ENCODE measurements at places on chromosomes 5 and 9.

DNA sequence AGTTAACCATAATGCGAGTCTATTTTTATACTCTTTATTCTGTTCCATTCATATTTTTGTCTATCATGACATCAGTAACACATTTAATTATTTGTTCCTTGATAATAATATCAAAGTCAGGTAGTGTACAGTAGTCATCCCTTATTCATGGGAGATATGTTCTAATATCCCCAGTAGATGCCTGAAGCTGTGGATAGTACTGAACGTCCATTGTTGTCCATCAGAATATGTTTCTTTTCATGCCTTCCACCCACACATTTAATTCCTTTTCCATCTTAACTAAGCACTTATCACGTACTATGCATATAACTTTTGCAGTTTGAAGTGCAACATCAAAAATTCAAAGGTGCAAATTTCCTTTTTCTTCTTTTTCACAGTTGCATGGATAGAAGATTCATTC is 53.6 kb downstream of the FER start:
- DNase-seq = no peak

- DNase-seq = no peak
Observed at GRCh38 chr9:108386032-108386431, 469.8 kb downstream of the ACTL7B start.

- DNase-seq = no peak
Observed at GRCh38 chr9:133403766-133404453, 13.9 kb downstream of the REXO4 start.

- DNase-seq = no peak
Observed at GRCh38 chr9:110029429-110029955, 178.5 kb downstream of the C9orf152 start.

GRCh38 chr5:175753536-175754402 is 95.9 kb downstream of the HRH2 start:
- DNase-seq = no peak

DNA sequence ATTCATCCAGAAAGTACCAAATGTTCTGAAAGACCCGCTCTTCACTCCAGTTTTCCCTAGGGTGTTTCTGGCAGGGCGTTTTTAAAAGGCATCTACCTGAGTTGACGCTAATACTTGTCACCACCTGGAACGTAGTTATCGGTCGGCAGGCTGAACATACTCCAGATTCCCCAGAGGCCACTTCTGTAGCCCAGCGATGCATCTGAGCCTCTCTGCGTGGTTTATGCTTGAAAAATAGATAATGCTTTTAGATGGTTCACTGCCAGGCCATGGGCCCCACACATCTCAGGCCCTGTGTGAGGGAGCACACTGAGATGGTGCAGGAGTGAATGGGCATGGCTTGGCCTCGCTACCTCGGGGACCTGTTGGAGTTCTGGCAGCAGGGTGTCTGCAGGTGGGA is 33.0 kb upstream of the NCS1 start:
- DNase-seq = no peak

GRCh38 chr9:126108240-126108639 is 218.4 kb upstream of the MVB12B start:
- DNase-seq = no peak

DNA sequence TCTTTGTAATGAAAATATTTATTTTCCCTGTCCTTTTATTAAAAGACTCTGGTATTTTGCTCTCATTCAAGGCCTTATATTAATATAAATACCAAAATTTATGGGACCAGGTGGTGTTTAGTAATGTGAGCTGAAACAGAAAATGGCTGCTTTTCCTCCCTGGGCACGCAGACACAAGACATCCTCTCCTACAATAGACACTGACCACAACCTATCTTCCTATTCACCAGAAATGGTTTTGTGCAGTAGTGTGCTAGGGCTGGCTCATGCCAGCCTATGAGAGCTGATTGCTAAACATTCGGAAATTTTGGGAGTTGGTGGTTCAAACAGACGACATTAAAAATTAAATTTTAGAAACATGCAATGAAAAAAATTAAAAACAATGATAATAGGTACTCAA is 338.2 kb downstream of the BNC2 start:
- no peak for DNase-seq

GRCh38 chr9:121925935-121926334 is 167.2 kb downstream of the TTLL11 start:
- DNase-seq = no peak

GRCh38 chr9:6428940-6429889 is 16.2 kb downstream of the UHRF2 start:
- DNase-seq = no peak

DNA sequence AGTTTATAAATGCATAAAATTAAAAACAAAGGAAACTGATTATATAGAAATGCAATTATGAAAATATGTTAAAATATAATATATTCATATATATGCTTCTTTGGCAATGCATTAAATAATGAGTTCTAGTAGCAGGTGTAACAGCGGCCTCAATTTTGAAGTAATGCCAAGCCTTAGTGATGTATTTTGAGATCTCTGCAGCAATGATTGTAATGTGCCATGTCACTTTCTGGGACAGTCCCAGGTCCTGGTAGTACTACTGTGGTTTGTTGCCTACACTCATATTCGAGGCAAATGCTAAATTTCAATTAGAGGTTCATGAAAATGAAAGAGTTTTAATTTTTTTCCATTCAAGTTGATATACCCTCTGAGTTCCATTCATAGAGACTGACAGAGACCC is 75.8 kb upstream of the ORM1 start:
- no peak for DNase-seq

DNA sequence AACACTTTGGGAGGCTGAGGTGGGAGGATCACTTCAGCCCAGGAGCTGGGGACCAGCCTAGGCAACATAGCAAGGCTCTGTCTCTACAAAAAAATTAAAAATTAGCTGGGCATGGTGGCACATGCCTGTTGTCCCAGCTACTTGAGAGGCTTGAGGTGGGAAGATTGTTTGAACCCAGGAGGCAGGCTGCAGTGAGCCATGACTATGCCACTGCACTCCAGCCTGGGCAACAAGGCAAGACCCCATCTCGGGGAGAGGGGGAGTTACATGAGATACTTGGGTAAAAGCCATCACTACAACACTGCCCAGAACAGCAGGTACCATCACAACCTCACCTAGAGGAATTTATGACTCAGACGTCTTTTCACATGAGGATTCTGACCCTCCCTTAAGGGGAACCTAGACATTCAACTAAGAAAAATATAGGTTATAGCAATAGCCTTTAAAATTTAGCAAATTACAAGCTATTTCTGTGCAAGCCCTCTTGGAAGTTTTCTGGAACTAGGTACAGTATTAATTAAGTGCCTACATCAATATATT is 143.5 kb downstream of the NFIB start:
- DNase-seq = no peak

- no peak for DNase-seq
Observed at GRCh38 chr5:6487081-6487480, 38.4 kb downstream of the UBE2QL1 start.

DNA sequence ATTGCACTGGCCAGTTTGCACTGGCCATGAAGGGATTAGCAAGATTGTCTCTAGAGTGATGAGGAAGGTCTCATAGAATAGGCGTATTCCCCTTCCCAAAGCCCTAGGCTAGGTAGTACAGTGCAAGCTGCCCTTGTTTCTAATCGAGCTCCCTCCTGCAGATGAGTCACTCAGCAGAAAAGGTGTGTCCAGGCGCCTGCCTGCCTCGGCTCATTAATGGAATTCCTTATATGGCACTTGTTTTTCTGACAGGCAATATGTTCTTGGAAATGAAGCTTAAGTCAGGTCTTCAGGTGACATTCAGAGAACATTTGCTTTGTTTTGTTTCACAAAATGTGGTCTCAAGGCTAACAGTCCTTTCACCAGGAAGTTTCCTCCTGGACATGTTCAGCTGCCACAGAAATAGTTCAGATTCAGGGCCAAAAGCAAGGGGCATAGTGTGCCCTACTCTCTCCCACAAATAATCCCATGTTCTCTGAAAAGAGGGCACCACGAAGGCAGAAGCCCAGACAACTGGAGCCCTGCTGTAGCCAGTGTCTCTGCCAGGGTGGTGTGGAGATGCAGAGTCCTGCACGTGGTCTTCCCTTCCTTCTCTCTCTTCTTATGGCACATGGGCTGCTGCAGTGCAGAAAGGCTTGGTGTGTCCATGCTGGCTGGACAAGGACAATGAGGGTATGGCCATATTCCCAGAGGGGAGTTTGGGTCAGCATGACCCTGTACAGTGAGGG is 281.1 kb upstream of the MAP3K1 start:
- no peak for DNase-seq

DNA sequence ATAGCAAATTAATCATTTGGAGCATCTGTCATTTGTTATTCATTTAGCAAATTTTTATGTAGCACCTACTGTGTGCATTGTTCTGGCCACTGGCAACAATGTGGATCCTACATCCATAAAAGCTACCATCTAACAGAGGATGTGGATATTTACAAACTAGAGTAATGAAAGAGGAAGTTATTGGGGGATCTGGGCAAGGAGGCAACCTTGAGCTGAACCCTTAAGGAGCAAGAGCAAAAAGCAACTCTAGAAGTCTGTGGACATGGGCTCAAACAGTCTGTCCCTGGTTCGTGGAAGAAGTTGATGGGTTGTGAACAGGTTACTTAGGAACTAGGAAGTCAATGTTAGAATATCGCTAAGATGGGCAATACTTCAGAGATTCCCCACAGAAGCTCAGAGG is 259.9 kb downstream of the SYK start:
- DNase-seq = no peak

DNA sequence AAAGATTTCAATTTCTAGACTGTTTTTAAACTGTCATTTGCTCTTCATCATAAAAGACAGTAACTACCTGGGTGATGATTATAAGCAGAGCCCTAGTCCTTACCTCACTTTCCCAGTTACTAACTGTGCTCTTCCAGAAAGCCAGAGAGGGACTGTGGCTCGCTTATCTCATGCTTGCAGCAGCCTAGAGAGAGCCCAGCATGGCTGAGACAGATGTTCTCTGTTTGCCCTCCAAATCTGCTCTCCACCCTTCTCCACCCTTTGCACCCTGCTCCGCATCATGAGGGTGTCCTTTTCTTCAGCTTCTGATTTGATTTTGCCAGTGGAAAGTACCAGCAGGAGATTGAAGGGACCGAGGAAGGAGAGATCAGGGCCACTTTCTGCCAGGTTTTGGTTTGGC is 61.2 kb upstream of the SELENOP start:
- DNase-seq = no peak

- DNase-seq = no peak
Observed at GRCh38 chr9:17004500-17004899, 130.3 kb upstream of the CNTLN start.

GRCh38 chr5:53416144-53416738 is 64.2 kb upstream of the FST start:
- no peak for DNase-seq

GRCh38 chr5:96826071-96826470 is 18.3 kb upstream of the ERAP1 start:
- no peak for DNase-seq

GRCh38 chr9:74501570-74501969 is 4.4 kb downstream of the RORB start:
- DNase-seq = no peak

DNA sequence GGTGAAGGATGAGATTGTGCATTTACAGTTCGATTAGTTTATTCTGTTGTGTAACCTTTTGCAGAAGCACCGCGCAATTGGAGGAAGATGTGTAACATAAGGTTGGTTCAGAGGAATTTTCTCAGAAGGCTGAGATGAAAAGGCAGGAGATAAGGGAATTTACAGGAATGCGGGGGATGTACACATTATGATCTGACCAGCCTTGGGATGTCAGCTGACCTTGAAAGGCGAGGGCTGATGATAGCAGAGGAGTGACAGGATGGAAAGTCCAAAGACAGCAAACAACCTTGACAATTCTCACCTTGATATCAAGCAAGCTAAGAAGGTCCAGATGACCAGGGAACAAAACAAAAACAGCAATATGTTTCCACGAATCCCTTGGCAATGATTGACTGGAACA is 88.8 kb downstream of the OTULIN start:
- DNase-seq = no peak

- no peak for DNase-seq
Observed at GRCh38 chr5:52854949-52855348, 67.2 kb downstream of the ITGA1 start.

DNA sequence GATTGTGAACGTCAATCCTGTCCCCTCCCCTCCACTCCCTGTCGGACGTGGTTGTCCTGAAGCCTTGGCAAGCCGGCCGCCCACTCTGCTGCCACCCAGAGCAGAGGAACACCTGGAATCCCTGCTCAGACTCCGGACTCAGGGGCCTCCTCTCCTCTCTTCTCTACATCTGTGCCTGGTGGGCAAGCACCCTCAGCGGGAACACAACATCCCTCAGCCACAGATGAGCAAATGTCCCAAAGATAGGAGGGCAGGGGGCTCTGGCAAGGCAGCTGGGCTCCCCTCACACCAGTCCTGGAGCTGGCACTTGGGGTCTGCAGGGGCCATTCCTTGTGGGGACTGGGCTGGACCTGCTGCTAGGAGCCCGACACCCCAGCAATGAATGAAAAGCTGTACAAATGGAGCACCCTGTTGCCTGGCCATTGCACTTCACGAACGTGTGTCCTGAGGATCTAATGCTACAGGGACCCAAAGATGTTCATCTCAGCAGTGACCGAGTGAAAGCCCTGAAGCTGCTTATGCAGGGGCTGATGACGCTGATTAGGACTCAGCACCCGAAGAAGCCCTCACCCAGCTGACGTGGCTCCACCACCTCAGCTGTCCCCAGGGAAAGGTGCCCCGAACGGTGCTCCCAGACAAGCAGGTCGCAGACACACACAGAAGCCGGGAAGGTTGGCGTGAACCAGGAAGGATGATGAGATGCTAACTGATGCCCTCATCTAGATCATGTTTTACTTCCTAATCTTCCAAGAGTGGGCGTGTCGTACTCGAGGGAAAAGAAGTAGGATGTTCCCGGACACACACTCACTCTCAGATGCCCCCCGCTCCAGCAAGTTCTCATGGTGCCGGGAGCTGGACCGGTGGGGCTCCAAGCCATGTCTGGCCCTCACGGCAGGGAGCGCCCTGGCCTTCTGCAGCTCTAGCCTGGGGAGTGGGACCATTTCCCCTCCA is 177.0 kb upstream of the PPP1R26 start:
- no peak for DNase-seq

GRCh38 chr9:73577848-73578247 is 426.2 kb downstream of the ANXA1 start:
- no peak for DNase-seq

DNA sequence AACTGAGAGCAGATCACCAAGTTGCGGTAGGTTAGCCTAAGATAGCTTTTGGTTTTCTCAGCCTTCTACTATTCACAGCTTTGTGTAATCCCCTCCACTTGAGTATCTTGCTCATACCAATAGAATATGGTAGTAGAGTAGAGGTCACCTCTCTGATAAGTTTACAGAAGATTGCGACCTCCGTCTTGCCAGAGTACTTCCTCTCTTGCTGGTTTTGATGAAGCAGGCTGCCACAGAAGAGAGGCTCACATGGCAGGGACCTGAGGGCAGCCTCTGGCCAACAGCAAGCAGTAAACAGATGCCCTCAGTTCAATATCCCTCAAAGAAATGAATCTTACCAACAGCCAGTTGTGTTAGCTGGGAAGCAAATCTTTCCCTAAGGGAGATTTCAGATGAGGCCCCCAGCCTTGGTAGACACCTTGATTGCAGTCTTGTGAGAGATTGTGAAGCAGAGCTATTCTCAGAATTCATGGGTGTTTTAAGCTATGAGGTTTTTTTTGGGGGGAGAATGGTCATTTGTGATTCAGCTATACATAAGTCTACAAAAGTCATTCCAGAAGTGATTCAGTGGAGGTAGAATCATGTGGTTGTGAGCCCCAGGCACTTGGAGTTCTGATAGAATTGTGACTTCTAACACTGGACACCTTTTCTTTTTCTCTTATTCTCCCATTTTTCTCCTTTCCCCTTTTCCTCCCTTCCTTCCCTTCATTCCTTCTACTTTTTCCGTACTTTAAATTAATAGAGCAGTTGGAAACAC is 22.7 kb upstream of the CDKN2B start:
- no peak for DNase-seq

Data from dorsolateral prefrontal cortex (tissue), 122 donors.